ENCODE measurements at places on chromosomes 1 and 21. TPM values are rescaled to one million over a fixed set of nuclear protein-coding genes. Genes with fewer than 3 reads are reported as not detected.

Gene RAB42
- total RNA-seq = 1.6 TPM

Gene FCGR1A
- total RNA-seq = 9.8 TPM

Gene FAM72D
- total RNA-seq = 1.1 TPM

Gene AMY1A
- not detected for total RNA-seq

Gene CACNA1S
- under 0.01 TPM for total RNA-seq

Gene NDUFS2
- 85.2 TPM for total RNA-seq

Gene FBXO2
- total RNA-seq = 2.7 TPM

Gene GPR25
- not detected for total RNA-seq

Gene LAPTM5
- total RNA-seq = 3.9 TPM

Gene AVPR1B
- total RNA-seq = not detected

Gene KCNJ9
- 14.7 TPM for total RNA-seq

Gene REN
- total RNA-seq = not detected

DNA sequence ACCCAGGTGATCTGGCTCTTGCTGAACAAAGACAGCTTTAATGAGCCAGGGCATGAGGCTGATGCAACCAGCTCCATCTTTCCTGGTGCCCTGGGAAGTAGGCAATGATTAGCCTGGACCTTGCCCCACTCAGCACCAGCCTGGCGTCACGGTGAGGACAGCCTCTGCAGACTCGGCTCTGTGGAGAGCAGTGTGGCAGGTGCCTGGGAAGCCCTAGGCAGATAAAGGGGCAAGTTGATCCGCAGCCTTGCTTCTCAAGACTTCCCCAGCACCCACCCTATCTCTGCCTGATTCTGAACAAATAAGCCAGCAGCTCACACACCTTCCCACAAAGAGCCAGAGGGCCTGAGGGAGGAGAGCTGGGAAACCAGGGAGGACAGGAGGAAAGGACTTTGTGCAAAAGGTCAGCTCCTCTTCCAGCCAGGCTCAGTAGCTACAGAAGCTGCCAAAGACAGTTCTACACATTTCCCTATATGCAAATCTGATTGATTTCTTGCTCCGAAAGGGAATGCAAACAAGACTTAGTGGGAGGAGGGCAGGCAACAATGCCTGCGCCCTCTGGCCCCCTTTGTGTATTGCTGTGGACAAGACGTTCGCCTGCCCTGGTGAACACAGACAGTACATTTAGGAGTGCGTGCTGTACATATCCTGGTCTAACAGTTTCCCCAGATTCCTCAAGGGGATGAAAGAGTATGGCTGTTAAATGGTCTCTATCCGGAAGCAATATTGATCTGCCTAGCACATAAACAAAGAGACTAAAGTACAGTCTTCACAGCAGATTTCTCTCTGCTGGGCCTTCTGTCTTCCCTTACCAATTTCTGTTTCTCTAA is 63.8 kb downstream of the BCAR3 start:
- no peak for DNase-seq

GRCh38 chr1:168271636-168272035 is 9.0 kb upstream of the TBX19 start:
- no peak for DNase-seq

DNA sequence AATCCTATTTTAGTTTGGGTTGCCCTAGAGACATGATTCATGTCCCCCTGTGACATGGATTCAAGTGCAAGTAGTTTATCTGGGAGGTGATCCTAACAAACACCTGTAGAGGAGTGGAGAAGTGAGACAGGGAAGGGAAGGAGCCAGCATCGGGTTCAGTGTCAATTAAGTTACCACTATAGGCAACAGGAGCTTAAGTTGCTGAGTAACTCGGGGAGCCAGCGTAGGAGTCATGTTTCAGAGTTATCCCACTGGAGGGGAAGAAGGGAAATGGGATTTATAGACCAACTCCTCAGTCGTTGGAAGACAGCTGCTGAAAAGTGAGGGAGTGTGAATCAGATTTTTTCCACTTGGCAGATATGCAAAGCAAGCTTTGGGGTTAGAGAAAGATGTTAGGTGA is 54.9 kb downstream of the SLC30A7 start:
- no peak for DNase-seq

DNA sequence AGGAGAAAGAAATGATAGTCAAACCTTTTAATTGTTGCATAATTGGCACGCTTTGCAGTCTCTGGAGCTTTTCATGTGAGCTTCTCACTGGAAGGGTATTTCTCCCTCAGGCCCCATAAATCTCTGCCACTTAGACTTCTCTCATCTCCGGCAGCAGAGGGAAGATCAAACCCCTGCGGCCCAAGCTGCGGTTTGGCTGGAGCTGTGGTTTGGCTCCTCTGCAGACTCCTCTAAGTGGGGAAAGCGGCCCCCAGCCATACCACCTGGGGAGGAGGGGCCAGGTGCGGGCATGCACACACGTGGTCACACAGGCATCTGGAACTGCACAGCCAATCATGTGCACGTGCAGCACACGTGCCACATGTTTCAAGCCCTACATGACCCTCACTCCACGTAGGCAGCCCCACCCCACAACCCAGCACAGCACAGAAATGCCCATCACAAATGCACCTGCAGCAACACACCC is 58.3 kb downstream of the UBE2T start:
- no peak for DNase-seq

DNA sequence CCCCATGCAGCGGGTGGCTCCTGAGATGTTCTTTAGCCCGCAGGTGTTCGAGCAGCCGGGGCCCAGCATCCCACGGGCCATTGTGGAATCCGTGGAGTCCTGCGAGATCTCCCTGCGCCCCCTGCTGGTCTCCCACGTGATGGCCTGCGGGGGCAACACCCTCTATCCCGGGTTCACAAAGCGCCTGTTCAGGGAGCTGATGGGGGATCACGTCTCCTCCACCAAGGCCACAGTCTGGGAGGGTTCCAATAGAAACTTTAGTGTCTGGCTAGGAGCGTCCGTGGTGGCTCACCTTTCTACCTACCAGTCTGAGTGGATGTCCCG is 71.0 kb downstream of the ACTL8 start:
- DNase-seq = no peak

- no peak for DNase-seq
Measured at GRCh38 chr1:95506736-95507414, 272.9 kb downstream of the RWDD3 start.

DNA sequence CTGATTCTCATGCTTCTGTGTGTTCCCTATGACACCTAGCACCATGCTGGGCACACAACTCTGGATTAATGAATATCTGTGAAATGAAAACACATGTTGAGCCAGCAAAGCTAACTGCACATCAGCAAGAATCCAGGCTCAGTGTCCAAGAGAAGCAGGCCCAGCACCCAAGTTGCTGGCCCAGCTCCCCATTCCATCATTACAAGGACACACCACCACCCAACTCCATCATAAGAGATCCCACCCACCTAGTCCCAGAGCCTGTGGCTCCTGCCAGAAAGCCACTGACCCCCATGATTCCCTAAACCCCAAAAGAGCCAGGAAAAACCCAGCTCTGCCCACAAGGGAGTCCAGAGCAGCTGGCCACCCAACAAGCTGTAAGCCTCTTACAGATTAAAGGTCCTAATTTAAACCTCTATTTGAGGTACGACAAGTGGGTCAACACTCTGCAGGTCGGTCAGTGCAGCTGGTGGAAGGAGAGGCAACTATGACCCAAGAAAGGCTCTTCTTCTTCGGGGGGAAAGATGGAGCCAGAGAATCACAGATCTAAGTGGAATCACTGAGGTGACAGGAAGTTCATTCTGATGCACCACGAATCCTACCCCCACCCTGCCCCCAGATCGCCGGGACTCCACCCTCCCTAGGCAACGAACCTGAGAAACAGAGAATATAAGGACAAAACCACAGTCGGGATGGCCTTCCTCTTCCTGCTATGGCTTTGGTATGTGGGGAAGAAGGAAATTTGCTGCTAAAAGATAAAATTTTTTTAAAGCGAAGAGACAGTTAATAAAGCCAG is 58.2 kb downstream of the CD34 start:
- no peak for DNase-seq

DNA sequence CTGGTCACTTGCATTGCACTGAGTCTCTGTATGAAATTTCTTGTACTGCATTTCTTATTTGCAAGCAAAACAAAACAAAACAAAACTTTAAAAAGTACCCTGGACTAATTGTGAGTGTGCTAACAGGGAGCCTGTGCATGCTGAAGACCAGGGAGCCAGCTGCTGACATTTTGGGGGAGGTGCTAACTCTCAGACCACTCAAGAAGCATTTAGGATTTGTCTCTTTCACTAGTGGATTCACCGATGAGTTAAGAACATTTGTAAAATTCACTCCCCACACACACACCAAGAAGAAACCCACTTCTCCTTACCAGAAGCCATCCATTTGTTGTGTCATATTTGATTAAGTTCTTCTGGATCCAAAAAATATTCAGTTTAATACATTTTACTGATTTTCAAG is 95.7 kb upstream of the C1orf105 start:
- DNase-seq = no peak

GRCh38 chr1:245181158-245181517 is 26.4 kb downstream of the KIF26B start:
- no peak for DNase-seq

- no peak for DNase-seq
Measured at GRCh38 chr1:103109311-103109920, 1.1 kb upstream of the COL11A1 start.

- no peak for DNase-seq
Measured at GRCh38 chr1:206953126-206953525, 6.9 kb upstream of the PIGR start.

GRCh38 chr1:116826818-116827606 is 72.8 kb downstream of the CD2 start:
- DNase-seq = no peak

GRCh38 chr1:41155105-41155504 is 87.0 kb downstream of the SCMH1 start:
- no peak for DNase-seq

GRCh38 chr1:225362805-225363204 is 65.0 kb downstream of the LBR start:
- DNase-seq = no peak

- DNase-seq = no peak
Measured at GRCh38 chr1:55585402-55585792, 370.2 kb upstream of the USP24 start.

- no peak for DNase-seq
Measured at GRCh38 chr1:39214714-39214997, 10.2 kb downstream of the MACF1 start.

DNA sequence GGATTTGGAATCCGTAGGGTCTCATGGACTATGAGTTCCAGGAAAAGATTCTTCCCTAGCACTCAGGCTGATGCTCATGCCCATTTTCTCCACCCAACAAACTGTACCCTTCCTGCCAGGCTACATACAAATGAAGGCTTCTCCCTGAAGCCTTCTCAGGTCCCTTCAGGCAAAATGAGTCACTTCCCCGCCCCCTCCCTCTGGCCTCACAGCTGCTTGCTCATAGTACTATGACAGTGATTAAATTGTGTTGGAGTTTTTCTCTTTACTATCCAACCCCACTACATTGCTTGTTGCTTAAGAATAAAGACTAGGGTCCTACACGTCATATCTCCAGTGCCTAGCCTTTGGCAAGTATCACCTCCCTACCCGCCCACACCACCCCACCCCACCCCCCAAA is 207.6 kb upstream of the NFIA start:
- no peak for DNase-seq

DNA sequence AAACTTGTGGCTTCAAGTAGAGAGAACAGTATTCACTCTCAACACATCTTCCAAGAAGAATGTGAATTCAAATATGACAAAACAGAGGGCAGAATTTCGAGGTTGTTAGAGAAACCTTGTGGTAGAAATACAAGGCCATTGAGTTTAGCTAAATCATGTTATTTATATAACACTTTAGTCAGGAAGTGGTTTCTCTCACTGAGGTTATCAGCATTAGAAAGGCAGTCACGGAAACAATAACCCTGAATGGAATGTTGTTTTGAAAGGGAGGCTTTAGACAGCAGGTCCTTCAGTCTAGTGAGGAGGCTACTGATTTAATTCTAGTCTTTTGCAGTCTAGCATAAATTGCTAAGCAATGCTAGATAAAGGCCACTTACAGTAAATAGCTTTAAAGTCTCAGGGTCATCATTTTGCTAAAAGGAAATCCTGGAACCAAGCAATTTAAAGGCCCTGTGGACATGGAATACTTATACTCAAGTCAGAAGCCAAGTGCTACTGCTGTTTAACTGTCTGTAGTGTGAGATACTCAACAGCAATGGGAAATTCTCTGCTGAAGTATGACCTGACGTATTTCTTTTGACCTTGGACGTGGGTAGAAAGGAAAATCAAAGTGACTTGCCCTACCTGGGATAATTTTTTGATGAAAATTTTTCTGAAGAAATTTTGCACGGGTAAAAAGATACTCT is 89.0 kb upstream of the CHODL start:
- no peak for DNase-seq

DNA sequence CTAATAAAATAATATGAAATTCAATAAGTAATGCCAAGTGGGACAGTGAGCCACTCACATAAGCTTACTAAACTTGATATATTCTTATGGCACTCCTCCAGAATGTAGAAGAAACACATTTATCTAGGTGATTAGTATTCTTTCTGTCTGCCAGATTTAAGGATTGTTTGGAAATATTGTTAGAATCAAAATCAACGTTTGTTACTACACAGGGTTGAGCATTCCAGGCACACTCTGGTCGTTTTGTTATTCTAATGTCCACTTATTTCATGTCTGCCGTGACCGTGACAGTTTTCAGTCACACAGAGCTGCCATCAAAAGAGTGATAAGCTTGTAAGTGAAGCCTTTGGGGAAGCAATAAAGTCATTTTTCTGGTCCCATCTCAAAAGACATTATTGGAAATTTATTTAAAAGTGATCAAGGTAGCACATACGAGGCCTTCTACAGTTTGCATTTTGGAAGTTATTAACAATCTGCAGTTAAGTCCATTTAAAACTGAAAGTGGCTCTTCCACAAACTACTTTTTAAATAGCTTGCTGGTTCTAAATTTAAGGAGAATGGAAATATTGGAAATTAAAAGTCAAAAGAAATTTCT is 38.0 kb downstream of the NFIA start:
- DNase-seq = no peak

GRCh38 chr21:31964692-31965091 is 91.9 kb downstream of the HUNK start:
- no peak for DNase-seq

DNA sequence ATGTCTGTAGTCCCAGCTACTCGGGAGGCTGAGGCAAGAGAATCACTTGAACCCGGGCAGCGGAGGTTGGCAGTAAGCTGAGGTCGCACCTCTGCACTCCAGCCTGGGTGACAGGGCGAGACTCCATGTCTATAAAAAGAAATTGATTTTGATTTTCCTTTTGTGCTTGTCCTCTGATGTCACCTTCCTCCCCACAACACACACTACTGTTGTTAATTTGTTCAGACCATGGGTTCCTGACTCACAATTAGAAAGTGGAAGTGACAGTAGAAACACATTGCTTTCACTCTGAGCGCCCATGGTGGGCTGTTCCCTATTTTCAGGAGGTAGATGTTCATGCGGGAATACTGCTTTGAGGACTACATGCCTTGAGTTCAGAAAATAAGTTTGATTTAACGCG is 165.5 kb upstream of the KCNJ6 start:
- no peak for DNase-seq

GRCh38 chr1:225908773-225909172 is 15.3 kb downstream of the PYCR2 start:
- DNase-seq = no peak

DNA sequence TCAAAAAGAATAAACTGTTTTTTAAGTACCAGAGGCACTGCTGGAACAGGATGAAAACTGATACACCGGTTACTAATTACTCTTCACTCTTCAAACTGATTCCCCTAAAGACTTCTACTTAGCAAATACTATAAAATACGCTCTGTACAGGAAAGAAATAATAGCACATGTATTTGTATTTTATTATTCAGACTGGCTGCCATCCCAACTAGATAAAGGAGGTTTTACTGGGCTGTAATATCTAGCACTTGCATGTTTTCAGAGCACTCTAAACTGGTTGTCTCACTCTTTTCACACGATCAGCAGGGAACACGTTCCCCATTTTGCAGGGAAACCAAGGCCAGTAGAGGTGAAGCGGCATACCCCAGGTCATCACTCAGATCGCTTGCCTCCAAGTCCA is 9.2 kb downstream of the SMIM12 start:
- no peak for DNase-seq

Data from occipital lobe (tissue), 3 donors.